ENCODE measurements at places on chromosomes 2 and 18.

DNA sequence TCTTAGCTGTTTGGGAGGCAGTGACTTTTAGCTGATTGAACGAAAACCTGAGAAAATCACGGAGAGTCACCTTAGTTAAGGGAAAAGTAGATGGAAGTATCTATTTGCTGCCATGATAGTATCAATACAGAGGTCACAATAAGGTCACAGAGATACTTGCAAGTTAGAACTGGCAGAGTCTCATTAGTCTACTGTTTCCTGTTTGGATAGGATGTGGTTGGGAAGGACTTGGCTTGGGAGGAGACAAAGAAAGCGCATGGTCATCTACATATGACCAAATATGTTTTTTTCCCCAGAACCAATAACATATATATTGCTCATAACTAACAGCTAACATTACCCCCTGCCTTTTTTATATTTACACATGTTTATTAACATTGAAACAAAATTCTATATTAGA is 78.4 kb upstream of the AQP4 start:
- no peak for DNase-seq

DNA sequence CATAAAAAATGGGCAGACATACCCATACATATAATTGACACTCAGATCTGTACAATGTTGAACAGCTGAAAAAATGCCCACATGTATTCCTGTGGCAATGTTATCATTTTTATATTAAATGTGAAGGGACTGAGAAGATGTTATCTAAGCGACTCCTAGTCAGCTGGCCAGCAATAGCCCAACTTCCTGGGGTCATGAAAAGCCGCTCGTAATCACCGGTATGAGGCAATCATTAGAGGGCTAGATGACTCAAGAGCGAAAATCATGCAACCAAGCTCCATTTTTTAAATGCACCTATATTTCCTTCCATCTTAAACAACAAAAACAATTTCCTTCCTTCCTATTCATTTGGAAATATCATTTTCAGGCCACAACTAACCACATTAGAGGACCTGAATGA is 274.6 kb upstream of the CCDC68 start:
- DNase-seq, result no peak

GRCh38 chr2:157933160-157933920 is 57.2 kb upstream of the ACVR1 start:
- no peak for DNase-seq

DNA sequence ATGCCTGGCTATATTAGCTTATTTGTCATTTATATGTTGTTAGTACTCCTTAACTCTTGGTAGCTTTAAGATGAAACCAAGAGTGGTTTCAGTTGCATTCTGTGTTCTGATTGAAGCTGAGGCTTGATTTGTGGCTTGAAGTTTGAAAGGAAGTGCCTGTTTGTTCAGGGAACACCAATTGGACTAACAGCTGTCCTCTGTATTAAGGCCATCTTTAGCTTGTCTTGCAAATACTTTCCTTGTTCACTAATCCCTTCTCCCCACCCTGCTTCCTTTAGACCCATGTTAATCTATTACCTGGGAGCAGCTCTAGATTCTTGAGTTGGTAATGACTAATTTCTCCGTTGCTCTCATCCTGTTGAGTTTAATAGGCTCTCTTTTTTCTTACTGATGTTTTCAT is 13.4 kb downstream of the ITGA6 start:
- DNase-seq, result no peak

DNA sequence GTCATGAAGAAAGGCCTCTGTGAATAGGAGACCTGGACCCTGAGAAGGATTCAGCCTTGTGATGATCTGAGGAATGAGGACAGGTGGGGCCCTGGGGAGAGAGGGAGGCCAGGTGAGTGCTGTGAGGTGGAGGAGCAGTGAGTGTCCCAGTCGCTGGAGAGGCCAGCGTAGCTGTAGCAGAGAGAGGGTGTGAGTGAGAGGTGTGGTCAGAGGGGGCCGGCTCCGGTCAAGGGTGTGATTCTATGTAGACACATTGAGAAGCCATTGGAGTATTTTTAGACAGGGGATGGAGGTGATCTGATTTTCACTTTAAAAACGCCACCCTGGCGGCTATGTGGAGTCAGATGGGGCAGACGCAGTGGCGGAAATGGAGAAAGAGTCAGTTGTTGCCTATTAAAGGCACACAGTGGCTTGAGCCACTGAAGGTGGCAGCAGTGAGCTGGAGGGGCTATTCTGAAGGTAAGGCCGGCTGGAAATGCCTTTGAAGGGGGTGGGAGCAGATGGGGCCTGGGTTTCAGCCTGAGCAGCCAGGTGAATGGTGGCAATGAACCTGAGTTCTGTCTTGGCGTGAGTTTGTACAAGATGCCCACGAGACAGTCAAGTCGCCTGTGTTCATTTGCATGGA is 55.6 kb downstream of the GREB1 start:
- no peak for DNase-seq

DNA sequence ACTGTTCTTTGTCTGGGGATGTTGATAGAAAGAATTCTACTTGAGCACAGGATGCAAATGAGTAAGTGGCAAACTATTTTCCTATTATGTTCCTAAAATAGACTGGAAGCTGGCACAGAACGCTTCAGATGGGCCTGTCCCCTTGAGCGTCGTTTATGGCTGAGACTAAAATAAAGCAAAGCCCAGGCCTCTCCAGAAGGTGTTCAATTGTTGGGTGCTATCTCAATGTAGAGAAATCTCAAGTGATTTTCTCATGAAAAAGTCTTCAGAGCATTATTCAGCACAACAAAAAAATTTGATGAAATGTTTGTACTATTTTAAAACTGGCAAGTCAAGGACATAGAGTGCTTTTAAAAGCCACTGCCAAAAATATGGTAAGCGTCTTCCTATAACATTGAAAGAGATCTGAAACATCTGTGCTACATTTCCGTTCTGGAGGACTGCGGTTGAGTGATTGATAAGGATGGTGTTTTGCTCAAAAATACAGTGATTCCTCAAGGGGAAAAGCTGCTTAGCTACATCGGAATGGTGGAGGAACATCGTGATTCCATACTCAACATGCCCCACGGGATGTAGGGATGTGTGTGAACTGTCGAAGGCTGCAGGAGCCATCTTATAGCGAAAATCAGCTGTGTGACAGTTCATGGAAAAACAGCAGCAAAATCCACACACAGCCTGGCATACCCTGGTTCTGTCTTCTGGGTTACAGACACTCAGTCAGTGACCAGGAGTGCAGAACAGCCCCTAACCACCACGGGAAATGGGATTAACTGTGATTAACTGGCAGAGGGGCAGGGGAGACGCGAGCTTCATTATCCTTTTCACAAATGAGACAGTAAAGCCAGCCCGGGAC is 10.4 kb upstream of the LRRFIP1 start:
- no peak for DNase-seq

GRCh38 chr2:137981112-137981656 is 16.9 kb downstream of the HNMT start:
- no peak for DNase-seq

DNA sequence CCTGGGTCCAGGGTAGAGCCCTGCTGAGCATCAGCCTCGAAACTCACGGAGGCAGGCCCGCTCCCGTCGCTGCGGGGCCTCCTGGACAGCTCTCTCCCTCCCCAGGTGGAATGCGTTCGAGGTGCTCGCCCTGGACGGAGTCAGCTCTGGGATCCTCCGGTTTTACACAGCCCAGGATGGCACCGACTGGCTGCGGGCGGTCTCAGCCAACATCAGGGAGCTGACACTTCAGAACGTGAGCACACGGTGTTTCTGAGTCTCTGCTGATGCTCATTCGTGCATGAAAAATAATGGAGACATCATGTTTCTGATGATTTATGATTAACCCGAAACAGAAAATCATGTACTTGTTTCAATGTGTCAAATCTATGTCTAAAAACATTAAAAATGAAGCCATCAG is 175.5 kb upstream of the TPO start:
- no peak for DNase-seq

DNA sequence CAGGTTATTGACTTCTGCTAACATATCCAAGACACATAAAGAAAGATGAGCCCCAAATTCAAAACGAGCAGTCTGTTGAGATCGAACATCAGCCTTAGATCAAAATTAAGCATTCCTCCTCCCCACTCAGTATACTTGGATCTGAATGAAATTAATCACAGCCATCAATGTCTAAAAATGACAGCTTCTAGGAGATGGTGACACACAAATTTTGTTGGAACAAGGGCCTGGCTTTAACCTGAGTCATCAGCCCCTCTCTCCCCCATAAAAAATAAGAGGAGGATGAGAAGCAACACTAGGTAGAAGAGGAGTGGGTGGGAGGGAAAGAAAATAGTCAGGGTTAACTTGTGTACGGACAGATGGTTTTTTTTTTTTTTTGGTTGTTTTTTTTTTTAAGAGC is 223.1 kb downstream of the EXOC6B start:
- no peak for DNase-seq

DNA sequence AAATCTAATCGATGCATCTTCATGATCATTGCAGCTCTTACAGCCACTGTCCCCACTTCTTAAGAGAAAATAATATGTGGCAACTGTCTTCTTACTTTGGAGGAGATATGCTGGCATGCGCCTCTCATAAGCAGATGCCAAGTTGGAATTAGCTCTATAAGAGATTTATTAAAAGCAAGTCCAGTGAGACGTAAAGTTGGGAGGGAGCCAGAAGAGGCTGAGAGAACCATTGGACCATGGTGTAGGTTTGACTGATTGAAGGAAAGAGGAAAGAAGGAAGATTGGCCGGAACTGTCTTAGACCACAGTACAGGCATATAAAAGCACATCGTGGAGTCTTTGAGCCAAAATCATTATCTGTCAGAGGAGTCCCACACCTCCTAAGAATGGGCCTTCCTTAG is 265.7 kb upstream of the ZC3H15 start:
- DNase-seq, result no peak

DNA sequence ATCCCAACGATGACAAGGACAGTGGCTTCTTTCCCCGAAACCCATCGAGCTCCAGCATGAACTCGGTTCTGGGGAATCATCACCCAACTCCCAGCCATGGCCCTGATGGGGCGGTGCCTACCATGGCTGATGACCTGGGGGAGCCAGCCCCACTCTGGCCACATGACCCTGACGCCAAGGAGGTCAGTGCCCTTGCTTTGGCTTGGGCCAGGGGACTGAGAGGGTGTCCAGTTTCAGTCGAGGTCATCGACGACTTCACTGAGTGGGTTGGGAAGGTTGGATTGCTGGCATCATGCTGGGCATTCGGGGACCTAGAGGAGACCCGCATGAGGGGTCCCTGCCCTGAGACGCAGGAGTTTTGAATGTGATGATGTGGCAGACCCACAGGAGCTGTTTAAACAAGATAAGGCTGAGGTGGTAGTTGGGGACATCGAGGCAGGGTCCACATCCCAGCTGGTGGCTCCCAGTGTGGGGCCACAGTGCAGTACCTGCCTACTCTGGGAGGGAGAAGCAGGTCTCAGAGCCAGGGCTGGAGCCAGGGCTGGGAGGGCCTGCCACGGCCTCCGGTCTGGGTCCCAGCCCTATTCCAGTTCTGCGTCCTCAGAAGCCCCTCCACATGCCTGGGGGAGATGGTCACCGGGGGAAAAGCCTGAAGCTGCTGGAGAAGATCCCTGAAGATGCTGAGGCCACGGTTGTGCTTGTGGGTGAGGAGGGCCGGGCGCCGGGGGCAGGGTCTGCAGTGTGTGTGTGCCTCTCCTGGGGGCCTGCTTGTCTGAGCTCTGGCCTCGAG is 6.0 kb downstream of the SLC4A3 start:
- DNase-seq, result no peak

DNA sequence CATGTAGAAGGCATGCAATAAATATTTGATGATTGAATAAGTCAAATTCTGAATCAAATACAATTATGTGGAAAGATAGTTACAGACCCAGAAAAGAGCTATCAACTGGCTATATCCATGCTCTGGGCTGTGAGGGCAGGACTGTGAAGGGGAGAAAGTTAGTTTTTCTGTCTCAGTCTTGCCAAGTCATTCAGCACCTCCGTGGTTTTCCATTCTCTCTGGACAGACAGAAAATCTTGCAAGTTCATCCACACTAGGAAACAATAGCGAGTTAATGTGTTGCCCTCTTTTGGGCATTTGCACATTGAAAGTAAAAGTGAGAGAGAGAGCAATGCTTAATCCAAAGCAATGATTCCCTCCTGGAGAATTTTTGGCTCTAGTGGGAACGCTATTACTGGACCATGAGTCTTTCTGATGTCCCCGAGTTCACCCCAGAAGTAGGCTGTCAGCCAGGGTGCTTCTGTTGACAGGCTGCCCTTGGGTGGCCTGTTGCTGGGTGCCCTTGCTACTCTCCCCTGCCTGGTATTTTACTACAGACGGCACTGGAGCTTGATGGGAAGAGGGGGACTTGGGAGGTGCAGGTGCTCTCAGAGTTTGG is 238.3 kb downstream of the LOXHD1 start:
- no peak for DNase-seq

- no peak for DNase-seq
These were observed 186.0 kb downstream of the GULP1 start for GRCh38 chr2:188477564-188478103.

DNA sequence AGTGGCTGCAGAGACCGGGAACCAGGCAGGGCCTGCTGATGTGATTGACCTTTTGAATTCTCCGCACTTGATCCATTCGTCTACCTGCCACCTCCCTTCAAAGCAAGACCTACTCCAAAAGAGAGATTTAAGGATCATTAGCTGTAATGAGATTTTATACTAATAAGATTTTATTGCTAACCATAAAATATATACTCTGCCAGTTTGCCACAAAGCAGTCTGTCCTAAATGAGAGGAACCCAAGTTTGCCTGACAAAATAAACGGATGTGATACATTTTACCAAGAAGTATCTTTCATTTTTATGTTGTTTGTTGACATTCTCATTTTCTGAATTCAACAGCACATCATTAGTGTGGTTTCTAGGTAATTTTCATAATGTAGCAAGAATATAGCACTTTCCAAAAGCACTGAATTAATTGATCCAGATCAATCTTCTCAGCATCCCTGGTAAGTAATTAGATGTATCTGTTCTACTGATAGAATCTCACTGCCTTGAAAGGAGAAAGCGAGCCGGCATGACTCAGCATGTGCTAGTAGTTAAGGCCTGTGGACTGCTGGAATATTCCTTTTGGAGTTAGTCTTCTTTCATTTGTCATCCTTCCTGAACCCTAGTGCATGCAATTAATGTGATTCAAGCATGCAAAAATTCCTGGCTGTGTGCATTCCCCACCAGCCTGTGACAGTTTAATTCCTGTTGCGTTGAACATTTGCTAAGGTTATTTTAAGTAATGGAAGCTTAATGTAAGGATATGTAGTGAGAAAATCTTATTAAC is 128.5 kb downstream of the ARL6IP6 start:
- no peak for DNase-seq

All from sigmoid colon (tissue), 7 donors.